ENCODE measurements at places on chromosomes 4 and X.

DNA sequence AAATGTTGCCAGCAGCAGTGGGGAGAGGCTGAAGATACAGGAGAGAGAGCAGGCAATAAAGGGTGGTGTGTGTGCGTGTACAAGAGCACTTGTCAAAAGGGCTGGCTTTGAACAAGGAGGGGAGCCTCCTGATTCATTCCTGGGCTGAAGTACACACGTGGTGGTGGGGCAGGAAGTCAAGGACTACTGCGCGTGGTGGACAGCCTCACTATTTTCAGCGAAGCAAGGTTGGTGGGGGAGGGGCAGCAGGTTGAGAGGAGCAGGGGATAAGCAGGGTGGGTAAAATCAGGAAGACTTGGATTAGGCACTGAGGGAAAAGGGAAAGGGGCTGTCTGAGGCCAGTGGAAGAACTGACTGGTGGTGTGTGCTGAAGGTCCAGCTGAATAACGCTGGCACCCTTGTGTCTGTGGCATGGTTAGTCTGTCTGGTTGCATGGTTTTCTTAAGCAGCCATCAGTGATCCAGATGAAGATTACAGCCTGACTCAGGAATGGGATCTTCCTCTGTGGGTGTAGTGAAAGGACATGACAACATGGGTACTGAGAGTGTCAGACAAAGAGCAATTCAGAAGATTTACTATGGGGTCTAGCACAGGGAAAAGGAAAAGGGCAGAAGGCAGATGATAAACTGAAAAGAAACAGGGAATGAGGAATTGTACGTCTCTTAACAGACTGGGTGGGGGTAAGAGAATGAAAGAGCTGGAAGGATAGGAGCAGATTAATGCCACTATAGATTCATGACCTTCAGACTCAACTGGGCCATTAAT lies 149.8 kb downstream of the CHM start:
- DNase-seq: no peak
- H3K4me1 ChIP-seq: no peaks in the 10 kb centered on the region
- H3K27ac ChIP-seq: no peak overlapping the region
- H3K36me3 ChIP-seq: no peaks in the 10 kb centered on the region
- no peaks in the 10 kb centered on the region for H3K27me3 ChIP-seq

DNA sequence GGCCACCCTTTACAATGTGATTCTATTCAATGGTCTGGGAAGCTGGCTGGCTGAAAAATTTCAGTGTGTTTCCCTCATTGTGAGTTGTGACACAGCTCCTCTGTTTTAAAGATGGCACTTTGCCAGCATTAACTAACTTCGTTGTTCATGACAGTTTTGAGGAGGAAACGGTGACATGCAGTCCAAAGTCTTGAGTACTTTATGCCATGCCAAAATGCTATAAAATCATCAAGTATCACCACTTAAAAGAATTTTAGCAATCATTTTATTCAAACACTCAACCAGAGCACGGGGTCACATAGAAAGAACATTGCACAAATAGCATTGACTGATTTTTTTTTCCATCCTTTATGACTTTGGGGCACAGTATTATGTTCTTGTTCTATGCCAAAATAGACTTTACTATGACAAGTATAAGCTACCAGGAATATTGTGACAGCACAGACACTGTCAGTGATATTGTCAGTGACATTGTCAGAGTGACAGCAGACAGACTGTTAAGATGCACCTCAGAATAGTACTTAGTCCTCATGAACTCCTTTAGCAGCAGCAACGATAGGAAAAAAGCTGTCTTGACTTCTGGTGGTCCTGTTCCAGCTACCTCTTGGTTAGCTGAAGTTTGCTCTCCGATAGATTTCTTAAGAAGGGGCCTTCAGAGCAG lies 46.7 kb downstream of the CXCL13 start:
- H3K36me3 ChIP-seq: no peaks in the 10 kb centered on the region
- no peak overlapping the region for H3K27ac ChIP-seq
- no peak overlapping the region for H3K4me3 ChIP-seq
- H3K27me3 ChIP-seq: peaks cover 5% of the 10 kb centered on the region
- DNase-seq: no peak

DNA sequence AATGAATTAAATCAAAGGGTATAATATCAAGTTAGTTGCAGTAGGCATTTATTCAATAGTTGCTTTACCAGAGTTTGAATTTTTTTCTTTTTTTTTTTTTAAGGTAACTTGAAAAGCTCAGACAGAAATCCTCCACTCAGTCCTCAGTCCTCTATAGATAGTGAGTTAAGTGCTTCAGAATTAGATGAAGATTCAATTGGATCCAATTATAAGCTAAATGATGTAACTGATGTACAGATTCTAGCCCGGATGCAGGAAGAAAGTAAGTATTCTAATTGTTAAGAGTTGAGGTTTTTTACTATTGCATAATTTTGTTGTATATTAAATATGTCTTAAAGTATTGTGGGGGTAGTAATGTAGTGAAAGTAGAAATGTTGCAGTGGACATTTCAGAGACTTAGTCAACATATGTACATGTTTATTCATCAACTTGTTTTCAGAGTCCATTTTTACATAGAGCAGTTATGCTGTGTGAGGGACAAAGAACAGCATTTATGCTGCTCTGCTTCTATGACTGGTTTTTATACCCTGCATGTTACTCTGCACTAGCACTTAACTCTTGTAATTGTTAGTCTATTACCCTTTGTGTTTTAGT lies 38.4 kb downstream of the SLAIN2 start:
- H3K4me3 ChIP-seq: no peak overlapping the region
- H3K4me1 ChIP-seq: no peaks in the 10 kb centered on the region
- peaks cover 21% of the 10 kb centered on the region for H3K36me3 ChIP-seq
- DNase-seq: no peak
- no peaks in the 10 kb centered on the region for H3K27me3 ChIP-seq

DNA sequence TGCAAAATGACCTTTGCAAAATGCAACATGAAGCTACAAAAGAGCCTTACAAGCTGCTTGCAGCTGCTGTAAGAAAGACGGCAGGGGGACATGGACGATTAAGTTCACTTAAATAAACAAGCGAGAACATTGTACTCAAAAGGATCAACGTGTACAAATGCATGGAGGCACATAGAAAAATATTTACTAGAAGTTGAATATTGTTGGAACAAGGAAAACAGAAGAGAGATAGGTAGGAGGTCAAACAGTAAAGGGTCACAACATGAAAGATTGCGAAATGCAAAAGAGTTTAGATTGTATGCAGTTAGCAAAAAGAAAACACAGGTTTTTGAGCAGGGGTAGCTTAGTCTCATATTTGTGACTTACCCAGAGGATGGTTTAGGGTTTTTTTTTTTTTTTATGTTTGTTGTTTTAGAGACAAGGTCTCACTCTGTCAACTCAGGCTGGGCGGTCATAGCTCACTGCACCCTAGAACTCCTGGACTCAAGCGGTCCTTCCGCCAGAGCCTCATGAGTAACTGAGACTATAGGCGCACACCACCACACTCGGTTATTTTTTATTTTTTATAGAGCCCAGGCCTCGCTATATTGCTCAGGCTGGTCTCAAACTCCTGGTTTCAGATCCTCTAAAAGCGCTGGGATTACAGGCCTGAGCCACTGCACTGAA lies 1.4 kb upstream of the PHF8 start:
- no peak overlapping the region for H3K4me3 ChIP-seq
- no peaks in the 10 kb centered on the region for H3K4me1 ChIP-seq
- H3K36me3 ChIP-seq: peaks cover 7% of the 10 kb centered on the region
- H3K27ac ChIP-seq: peak overlapping the region; percentile 99

GRCh38 chr4:142563682-142564291 lies 282.3 kb downstream of the INPP4B start:
- DNase-seq: no peak
- peaks cover 27% of the 10 kb centered on the region for H3K4me1 ChIP-seq
- no peaks in the 10 kb centered on the region for H3K36me3 ChIP-seq
- no peak overlapping the region for H3K4me3 ChIP-seq

GRCh38 chrX:103428525-103428924 lies 52.2 kb downstream of the BEX3 start:
- H3K27ac ChIP-seq: no peak overlapping the region
- no peak overlapping the region for H3K4me3 ChIP-seq
- no peaks in the 10 kb centered on the region for H3K27me3 ChIP-seq
- no peak for DNase-seq
- H3K36me3 ChIP-seq: no peaks in the 10 kb centered on the region
- H3K4me1 ChIP-seq: no peaks in the 10 kb centered on the region

- no peak overlapping the region for H3K27ac ChIP-seq
- no peaks in the 10 kb centered on the region for H3K27me3 ChIP-seq
- H3K4me3 ChIP-seq: no peak overlapping the region
- no peak for DNase-seq
Measured at GRCh38 chr4:116959045-116959444, 126.3 kb downstream of the TRAM1L1 start.

DNA sequence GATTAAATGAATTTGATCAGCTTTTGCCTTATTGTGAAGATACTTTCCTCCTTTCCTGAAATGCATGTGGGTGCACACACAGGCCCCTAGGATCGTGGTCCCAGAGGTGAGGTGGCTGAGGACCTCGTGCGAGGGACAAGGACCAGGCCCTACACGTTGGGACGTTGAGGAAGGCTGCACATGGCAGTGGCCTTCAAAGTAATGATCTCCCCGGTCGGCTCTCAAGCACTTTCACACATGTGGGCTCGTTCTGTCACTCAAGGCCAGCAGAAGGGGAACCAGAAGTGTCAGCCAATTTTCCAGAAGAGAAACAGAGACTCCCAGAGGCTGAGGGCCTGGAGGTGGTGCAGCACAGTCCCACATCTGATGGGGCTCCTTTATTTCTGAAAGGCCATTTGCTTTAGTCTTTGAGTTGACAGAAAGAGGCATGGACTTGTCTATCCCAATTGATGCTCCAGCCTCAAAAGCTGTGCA lies 196.8 kb downstream of the AFAP1 start:
- no peak overlapping the region for H3K27ac ChIP-seq
- DNase-seq: no peak
- H3K27me3 ChIP-seq: no peaks in the 10 kb centered on the region
- no peak overlapping the region for H3K4me3 ChIP-seq
- H3K36me3 ChIP-seq: peaks cover 4% of the 10 kb centered on the region
- peaks cover 9% of the 10 kb centered on the region for H3K4me1 ChIP-seq

- H3K27me3 ChIP-seq: no peaks in the 10 kb centered on the region
- peak within 1 kb of the TSS; percentile 91 for H3K4me3 ChIP-seq
- H3K36me3 ChIP-seq: no peaks in the 10 kb centered on the region
Measured at GRCh38 chr4:173529477-173530325, at the start of gene HAND2. TSS of gene HAND2 (minus strand) at chr4:173530229. CDS start at chr4:173529289, 940 bp downstream.

- no peaks in the 10 kb centered on the region for H3K27me3 ChIP-seq
- H3K4me3 ChIP-seq: no peak overlapping the region
- no peak for DNase-seq
Measured at GRCh38 chrX:6052111-6052745, 176.4 kb downstream of the NLGN4X start.

- no peaks in the 10 kb centered on the region for H3K27me3 ChIP-seq
- H3K36me3 ChIP-seq: no peaks in the 10 kb centered on the region
- no peak overlapping the region for H3K4me3 ChIP-seq
- no peak for DNase-seq
- no peaks in the 10 kb centered on the region for H3K4me1 ChIP-seq
- no peak overlapping the region for H3K27ac ChIP-seq
Measured at GRCh38 chr4:164438321-164438720, 315.6 kb upstream of the SMIM31 start.

- H3K4me1 ChIP-seq: no peaks in the 10 kb centered on the region
- H3K4me3 ChIP-seq: peak overlapping the region; percentile 66
- DNase-seq: no peak
- H3K36me3 ChIP-seq: no peaks in the 10 kb centered on the region
- H3K27me3 ChIP-seq: no peaks in the 10 kb centered on the region
Measured at GRCh38 chrX:24148535-24149350, 786 bp upstream of the ZFX start.

DNA sequence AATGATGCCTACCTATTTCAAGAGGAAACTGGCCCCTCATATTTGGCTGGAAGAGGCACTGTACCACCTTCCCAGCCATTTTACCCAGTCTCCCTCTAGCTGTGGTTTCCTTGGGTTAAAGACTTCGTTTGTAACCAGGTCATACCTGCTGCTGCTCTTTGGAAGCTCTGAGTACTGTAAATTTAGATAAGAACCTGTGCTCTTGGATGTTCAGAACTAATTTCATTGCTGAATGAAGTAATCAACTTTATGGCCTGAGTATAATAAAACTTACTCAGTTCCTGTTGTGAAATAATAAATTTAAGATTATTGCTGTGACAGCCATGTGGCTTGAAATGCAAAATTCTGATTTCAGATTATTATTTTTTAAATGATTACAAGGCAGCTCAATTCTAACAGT lies 12.2 kb downstream of the MTTP start:
- no peak overlapping the region for H3K4me3 ChIP-seq
- peaks cover 14% of the 10 kb centered on the region for H3K4me1 ChIP-seq
- no peak overlapping the region for H3K27ac ChIP-seq

DNA sequence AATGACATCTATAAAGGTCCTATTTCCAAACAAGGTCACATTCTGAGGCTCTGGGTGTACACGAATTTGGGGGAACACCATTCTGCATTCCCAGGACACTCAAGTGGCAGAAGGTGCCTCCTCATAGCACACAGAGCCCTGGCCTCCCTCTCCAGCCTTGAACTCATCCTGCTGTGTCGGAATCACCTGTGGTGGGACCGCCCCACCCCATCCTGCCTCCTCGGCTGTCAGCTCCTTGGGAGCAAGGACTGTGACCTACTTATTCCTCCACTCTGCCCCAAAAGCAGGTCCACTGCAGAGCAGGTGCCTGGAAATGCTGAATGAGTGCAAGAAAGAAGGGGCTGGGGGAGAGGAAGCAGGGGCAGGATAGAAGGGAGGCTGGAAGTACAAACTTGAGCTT lies 33.5 kb downstream of the HTRA3 start:
- H3K4me1 ChIP-seq: peaks cover 5% of the 10 kb centered on the region
- DNase-seq: peak; percentile 51
- no peak overlapping the region for H3K4me3 ChIP-seq
- no peak overlapping the region for H3K27ac ChIP-seq
- H3K27me3 ChIP-seq: peaks cover 24% of the 10 kb centered on the region

DNA sequence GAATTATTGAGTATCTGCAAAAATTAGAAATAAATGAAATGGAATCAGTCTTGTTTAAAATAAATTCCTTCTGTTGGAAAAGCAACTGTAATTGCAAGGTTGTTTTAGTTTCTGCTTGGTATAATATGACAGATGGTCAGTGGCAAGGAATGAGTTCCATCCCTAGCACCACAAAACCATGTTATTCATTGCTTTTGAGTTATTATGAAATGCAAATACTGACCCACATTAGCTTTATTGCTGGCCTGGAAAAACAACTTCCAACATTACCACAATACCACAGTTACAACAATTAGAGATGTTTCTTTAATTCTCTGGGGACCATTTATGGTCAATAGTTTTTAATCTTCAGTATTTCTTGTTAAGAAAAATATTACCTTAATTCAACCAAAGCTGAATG lies 194.4 kb downstream of the TMA16 start:
- H3K36me3 ChIP-seq: no peaks in the 10 kb centered on the region
- H3K4me3 ChIP-seq: no peak overlapping the region
- no peak for DNase-seq
- no peak overlapping the region for H3K27ac ChIP-seq

- no peak overlapping the region for H3K4me3 ChIP-seq
- H3K4me1 ChIP-seq: peaks cover 31% of the 10 kb centered on the region
- H3K27me3 ChIP-seq: no peaks in the 10 kb centered on the region
- peak overlapping the region; percentile 75 for H3K27ac ChIP-seq
- peak; percentile 91 for DNase-seq
Measured at GRCh38 chrX:107731831-107732502, 43.6 kb downstream of the TSC22D3 start.
